ENCODE measurements at places on chromosomes 3 and 15.
A peak's percentile ranks its signal among the peaks of the same experiment; 100 is the strongest.

DNA sequence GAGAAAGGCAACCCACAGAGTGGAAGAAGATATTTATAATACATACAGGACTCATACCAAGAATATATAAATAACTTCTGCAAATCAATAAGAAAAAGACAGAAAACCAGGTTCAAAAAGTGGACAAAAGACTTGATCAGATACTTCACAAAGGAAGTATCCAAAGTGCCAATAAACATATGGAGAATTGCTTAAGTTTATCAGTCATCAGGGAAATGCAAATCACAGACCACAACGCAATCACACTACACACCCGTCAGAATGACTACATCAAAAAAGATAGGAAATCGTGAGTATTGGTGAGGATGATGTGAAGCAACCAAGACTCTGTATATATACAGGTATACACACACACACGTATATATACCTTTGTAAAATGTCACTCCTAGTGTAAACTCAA is 180.6 kb downstream of the FAM43A start:
- no peak for DNase-seq

- no peak for DNase-seq
Measured at GRCh38 chr3:71689291-71689690, 35.9 kb downstream of the EIF4E3 start.

GRCh38 chr3:28847736-28848135 is 433.1 kb upstream of the RBMS3 start:
- no peak for DNase-seq

GRCh38 chr3:34635352-34635850 is 837.0 kb downstream of the PDCD6IP start:
- DNase-seq = no peak

GRCh38 chr3:141229132-141229531 is 2.5 kb upstream of the PXYLP1 start:
- no peak for DNase-seq

- no peak for DNase-seq
Measured at GRCh38 chr15:53869044-53869805, 109.0 kb upstream of the UNC13C start.

DNA sequence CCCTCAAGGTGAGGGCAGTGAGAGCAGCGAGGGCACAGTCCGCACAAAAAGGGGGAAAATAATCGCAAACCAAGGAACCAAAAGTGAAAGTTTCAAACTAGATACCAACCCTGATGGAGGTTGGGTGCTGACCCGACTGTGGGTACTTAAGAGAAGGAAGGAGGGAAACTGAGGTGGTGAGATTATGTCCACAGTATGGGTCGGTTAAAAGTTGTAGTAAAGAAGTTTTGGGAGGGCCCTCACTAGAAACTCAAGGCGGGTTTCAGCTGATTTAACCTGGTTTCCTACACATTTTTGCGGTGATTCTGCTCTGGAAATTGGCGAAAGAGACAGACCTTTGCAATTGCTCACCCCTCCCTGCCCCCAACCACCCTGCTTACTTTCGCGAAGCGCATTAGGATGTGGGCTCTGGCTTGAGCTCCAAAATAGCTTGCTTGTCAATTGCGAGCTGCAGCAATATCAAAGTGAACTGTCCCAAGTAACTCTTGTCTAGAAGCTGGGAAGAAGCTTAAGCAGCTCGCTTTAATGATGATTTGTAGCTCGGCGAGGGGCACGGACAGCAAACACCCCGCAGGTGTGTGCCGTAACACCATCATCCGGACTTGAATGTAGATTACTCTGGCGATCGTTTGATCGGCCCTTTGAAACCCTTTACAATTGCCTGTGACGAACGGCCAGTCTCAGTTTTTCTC is 15.8 kb downstream of the SOX2 start:
- DNase-seq = no peak

GRCh38 chr3:22118542-22118941 is 367.5 kb upstream of the ZNF385D start:
- DNase-seq = no peak

DNA sequence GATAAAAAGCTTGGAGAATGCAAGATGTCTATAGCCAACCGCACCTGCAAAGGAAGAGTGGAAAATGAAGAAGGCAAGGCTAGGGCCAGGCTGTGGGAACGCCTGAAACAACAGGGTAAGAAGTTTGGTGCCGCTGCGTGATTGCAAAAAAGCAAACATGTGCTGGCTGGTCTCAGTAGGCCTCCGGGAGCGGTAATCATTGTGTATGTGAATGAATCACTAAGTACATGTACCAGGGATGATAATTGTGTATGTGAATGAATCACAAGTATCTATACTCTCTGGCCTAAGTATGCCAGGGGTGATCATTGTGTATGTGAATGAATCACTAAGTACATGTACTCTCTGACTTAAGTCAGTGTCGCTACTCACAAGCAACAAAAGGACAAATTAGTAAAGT is 40.3 kb upstream of the PARL start:
- no peak for DNase-seq

DNA sequence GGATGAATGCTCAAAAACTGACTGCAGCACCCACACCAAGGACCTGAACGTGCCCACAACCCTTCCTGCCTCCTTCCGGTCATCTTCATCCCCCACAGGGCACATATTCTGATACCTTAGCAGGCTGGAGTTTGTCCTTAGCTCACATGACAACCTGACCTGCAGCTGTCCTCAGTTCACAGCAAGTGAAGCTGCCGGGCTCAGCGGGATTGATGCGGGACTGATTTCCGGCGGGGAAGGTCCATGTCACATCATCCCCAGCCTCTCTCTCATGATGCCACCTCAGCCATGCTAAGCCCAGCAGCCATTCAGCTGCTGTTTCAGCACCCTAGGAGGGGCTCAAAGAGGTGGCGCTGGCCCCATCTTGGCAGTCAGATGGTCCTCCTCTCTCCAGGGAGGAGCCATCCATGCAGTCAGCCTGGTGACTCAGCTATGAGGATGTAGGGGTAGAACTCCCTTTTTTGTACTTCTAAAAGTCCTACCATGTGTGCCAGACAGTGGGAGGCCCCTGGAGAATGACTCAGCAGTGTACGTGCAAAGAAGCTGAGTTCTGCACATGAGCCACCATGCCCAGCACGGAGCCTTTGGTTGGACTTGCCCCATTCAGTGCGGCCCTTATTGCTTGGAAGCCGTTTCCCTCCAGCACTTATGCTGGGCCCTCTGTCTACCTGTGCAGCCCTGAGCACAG is 9.5 kb downstream of the CA12 start:
- no peak for DNase-seq

DNA sequence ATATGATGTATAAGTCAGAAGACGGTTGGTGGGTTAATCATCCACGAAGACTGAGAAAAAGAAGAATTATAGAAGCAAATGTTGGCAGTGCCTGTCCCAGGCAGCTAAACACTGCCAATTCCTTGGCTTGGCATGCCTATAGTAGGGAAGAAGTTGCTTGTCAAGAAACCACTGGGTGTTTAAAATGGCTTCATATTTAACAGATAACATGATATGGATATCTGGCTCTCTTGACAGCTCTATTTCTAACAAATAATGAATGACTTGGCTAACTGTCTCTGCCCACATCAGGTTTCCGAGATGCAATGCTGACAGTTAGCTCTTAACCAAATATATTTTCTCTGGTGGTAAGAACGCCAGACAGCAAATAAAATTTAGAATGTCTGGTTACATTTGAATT is 341.7 kb upstream of the KCNMB2 start:
- DNase-seq = no peak

DNA sequence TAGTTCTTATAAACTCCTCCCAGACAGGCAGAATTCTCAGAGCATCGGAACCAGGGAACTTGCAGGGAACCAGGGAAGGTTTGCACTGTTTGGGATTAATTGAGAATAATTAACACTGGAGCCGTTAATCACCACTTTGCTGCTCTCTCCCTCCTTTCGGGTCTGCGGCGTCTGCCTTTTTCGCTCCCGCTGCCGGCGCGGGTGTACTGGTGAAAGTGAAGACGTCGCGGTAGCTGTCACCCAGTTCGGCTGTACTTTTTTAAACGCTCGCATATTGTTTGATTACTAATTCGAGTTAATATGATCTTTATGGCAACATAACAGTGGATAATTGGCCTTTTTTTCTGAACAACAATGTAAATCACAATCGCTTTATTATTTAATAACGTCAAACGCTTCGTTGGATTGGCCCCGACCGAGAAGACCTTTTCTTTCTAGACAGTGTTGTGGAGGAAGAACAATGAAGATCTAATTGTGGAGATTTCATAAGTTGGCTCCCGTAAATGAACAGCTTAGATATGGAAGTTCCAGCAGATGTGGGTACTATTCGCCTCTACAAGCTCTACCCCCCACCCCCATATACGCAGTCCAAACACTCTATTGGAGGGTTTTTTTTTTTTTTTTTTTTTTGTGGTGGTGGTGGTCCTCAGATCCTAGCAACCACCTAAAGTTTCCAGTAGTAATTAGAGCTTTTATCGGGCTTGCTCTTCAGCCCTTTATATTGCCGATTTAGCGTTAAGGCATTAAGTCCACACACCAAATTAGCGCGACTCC is 12.7 kb downstream of the SOX2 start:
- DNase-seq = no peak

GRCh38 chr15:49083401-49084284 is 37.4 kb upstream of the SECISBP2L start:
- DNase-seq = no peak

GRCh38 chr3:10901296-10901945 is 85.4 kb downstream of the SLC6A11 start:
- DNase-seq = no peak

DNA sequence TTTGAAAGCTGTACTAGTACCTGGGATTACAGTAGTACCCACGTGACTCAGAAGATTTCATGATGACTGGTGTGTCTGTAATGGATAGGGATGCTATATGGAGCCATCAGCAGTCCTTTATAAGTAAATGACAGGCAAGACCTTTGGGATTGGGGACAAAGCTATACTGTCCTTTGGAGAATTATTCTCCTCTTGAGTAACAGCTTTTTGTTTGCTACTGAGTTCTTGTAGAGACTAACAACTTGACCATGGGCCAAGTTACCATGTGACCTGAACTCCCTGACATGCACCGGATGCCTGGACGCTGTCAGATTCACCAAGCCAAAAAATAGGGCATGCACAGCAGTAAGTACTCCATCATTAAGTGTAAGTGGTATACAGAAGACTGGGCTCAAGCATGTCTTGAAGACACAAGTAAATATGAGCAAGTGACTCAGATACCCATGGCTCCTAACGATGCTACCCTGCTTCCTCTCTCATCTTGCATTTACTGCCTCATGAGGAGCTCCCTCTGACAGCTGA is 12.9 kb downstream of the SEC11A start:
- no peak for DNase-seq

DNA sequence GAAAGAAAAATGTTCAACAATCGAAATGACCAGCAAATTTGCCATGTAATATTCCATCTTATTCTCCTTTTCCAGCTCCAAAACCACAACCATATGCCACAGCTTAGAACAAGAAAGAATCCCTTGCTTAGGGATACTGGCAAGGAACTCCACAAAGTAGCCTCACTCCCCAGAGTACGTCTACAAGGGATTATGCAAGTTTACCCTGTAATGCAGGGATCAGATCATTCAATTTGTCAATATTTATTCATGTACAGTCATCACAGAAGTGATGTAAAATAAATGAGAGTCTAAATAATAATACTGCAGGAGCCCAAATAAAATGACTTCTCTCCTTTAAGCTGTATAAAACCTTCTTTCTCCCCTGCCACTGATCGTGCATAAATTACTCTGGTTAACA is 23.5 kb upstream of the MYO1E start:
- DNase-seq = no peak

DNA sequence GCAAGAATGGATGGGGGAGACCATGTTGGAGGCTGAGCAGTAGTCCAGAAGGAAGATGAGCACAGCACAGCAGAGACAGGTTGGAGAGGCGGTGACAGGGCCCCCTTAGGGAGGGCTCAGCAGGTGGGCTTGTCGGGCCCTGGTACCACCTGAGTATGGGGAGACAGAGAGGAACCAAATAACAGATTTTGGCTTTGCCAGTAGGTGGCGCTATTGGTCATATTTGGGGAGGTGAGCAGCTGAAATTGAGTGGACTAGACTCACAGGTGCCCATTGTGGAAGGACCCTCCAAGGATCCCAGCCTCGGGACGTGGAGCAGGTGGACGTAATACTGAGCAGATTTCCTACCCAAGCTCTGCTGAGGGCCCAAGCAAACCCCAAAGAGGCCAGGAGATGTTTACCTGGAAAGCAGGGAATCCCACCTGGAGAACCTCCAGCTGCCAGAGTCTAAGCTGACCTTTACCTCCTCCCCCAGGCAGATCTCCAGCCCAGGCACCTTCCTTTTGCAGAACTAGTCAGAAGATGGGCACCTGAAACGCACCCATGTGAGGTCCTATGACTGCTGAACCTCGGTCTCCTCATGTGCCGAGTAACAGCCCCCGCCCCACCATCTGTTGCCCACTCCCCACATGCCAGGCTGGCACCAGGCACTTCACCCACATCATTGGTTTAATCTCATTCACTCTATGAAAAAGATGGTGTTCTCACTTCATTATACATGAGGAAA is 24.6 kb upstream of the CORO2B start:
- DNase-seq = peak; percentile 68

DNA sequence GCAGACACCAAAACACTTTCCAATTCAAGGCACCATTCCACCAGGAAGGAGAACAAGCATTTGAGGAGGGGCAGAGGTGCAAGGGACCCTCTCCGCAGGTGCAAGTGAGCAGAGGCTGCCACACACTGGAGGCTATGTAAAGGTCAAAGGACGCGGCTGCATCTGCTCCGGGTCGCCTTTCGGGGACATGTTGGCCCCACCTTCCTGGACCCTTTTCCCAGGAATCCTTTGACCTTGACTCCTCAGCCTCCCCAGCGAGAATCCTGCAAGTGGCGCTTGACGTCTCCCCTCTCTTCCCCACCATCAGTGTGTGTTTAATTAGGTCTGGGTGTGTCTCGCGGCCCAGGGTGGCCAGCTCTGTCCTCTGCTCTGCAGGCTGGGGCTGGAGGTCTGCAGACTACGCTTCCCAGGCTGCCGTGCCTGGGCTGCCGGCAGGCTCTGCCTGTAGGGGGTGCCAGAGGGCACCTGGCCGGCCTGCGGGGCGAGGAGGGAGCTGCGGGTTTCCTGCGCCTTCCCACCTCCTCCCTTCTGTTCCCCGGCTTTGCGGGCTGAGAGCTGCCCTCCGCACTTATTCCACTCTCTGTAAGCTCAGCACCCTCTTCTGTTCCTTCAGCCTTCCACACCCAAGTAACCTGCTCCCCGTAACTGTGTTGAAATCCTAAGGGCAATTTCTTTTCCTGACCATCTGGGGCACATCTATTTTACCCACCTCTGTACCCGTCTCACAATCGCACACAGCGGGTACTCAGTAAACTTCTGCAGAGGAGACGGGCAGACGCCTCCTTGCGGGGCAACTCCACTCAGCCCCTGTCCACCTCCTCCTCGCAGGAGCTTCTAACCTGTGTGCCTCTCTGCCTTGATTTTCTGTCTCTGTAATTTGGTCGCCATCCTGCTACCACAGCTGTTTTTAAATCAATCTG is 129.8 kb downstream of the NSMCE3 start:
- DNase-seq = peak; percentile 62

DNA sequence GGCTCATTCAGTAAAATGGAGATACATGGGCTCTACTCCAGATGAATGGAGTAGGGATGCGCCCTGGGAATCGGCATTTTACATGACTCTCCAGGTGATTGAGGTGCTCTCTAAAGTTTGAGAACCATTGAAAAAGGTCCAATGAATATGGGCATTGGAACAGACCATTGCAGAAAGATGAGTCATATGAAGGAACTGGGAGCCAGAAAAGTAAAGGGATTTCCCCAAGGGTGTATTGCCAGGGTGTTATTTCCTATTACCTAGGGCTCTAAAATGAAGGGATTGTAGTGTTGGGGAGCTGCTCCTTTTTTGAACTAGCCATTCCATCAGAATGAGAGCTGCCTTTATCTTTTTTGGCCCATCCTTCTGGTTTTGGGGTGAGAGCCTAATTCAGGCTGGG is 21.7 kb downstream of the CLDN11 start:
- DNase-seq = no peak
